ENCODE measurements at places on chromosomes 16 and 17.

DNA sequence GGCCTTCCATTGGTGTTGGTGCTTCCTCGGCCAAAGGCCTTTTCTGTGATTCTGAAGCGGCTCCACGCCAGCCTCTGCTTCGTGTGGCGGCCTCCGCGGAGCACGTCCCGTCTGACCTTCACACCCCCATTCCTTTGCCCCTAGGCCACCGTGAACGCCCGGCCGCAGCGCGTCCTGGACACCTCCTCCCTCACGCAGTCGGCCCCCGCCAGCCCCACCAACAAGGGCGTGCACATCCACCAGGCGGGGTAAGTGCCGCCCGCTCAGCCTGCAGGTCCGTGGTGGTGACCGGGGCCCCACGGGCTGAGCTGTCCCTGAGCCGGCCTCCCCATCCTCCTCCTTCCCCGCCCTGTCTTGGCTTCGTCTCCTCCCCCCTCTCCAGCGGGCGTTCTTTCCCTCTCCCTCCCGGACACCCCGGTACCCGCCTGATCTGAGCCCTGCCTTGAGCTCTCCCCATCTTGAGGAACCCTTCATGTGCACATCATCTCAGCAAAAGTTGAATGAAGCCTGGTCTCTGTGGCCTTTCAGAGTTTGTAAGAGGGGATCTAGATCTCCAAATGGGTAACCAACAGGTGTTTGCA lies 69.0 kb upstream of the CHMP6 start:
- no peak for DNase-seq

- DNase-seq = no peak
These were observed 22.6 kb upstream of the MPHOSPH6 start for GRCh38 chr16:82192665-82193064.

- no peak for DNase-seq
These were observed 55.1 kb downstream of the PLD6 start for GRCh38 chr17:17151055-17151454.

- peak; percentile 49 for DNase-seq
These were observed 525 bp downstream of the JPT1 start for GRCh38 chr17:75153780-75154194.

GRCh38 chr17:57739402-57740234 lies 5.5 kb downstream of the CCDC182 start:
- peak; percentile 58 for DNase-seq

- no peak for DNase-seq
These were observed 67.2 kb upstream of the CIBAR2 start for GRCh38 chr16:85179344-85180046.

GRCh38 chr16:84087466-84088151 lies 29.1 kb downstream of the MBTPS1 start:
- no peak for DNase-seq

DNA sequence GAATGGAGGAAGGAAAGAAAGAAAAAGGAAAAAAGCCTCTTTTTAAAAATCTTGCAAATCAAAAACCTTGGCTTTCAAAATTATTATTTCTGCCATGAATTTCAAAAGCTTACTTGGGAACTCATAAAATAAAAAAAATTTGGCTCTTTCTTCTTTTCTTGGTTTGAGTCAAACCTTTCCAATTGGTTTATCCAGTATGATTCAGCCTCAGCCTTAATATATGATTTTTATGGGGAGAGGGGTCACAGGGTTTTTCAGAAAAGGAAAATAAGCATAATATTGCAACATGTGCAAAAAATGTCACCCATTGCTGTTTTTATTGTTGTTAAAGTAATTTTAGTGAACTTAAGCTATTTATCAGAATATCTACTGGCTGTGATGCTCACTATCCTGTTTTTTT lies 31.2 kb upstream of the HAPSTR1 start:
- no peak for DNase-seq

- DNase-seq = no peak
These were observed 16.6 kb upstream of the IL21R start for GRCh38 chr16:27385398-27385797.

DNA sequence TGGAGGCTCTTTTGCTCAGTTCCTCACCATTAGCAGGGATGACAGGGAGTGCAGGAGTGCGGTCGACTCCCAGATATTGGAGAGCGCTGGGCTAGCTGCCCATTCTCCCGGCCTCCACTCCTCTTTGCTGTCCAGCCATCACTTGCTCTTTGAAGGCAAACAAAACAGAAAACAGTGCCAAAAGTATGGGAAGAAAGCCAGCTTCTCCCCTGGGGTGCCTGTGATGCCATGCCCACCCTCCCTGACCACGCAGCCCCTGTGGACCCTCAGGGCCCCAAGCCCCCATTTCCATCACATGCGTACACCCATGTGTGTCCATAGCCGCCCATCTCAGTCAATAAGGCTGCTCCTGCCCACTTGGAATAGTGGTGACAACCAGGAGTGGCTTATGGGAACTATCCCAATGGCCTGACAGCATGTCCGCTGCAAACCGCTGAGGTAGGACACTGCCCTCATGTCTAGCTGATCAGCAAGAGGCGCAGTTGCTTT lies 30.0 kb downstream of the MAPT start:
- no peak for DNase-seq

DNA sequence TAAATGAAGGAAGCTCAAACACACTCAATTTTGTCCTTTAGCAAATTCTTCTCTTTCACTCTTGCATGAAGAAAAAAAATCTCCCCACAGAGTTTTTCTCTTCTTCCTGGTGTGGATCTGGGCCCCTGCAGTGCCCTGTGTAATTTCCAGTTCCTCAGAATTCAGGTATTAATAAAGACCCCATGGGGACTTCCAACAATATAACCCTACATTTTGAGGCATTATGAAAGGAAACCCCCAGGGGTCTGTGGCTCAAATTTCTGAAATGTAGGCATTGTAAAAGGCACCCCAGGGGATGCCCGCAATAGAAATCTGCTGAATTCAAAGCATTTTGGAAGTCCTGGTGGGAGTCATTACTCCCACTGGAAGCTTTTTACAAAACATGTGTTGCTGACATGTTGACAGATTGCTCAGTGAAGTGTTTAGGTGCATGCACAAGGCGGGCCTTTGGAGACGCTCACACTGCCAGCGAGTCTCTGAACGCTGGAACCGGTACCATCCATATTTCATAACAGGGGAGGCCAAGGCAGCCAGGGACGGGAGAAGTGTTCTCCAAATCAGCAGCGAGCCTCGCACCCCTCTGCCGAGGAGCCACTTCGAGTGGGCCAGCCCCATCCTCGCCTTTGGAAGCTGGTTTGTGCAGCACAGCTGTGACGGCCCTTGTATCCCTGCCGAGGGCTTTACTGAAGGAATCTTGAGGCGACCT lies 154.0 kb downstream of the ZNF423 start:
- peak; percentile 46 for DNase-seq

DNA sequence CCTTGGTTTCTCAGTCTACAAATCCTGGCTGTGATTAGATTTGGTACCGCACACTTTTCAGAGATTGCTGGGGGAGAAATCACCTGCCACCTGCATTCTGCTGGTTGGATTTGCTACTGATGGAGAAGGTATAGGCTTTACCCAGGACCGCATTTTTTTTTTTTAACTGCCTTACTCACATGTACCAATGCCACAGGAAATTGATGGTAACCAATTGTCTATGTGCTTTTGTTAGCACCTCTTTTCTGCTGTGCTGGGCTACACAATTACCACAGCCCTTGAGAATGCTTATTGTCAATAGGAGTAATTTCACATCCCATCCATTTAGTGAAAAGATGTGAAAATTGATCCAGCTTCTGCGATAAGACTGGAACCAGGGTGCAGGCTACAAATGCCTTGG lies 74.4 kb upstream of the TANC2 start:
- no peak for DNase-seq

DNA sequence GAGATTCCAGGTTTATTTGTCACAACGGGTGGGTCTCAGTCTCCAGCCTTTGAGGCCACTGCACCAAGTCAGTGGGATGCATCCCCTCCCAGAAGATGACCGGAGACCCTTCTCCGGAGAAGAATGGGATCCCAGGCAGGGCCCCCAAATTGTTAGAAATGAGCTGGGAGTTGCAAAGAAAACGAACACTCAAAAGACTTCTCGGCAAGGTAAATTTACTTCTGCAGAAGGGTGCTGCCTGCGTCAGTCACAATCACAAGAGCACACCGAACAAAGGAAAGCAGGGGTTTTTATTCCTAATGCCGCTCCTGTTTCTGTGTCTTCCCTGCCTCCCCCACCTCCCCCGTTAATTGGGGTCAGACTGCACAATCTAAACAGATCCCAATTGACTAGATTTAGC lies 61.4 kb downstream of the ATF7IP2 start:
- DNase-seq = no peak

GRCh38 chr16:71781741-71782140 lies 26.9 kb downstream of the AP1G1 start:
- no peak for DNase-seq

GRCh38 chr16:27433636-27434035 lies 31.7 kb downstream of the IL21R start:
- no peak for DNase-seq

GRCh38 chr16:75761108-75761507 lies 34.8 kb upstream of the CPHXL start:
- no peak for DNase-seq

DNA sequence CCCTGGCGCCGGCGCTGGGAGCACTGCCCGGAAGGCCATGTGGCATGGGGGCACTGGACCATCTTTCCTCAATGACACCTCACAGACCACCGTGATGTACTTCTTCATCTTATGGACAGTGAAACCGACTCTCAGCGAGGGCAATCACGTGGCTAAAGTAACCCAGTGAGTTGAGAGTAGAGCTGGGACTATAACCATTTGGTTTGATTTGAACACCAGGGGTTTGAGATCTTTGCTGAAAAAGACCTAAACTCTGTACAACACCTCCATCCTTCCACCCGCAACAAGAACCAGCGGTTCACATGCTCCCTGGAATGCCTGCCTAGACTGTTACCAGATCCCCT lies 3.3 kb downstream of the ITGA2B start:
- no peak for DNase-seq

DNA sequence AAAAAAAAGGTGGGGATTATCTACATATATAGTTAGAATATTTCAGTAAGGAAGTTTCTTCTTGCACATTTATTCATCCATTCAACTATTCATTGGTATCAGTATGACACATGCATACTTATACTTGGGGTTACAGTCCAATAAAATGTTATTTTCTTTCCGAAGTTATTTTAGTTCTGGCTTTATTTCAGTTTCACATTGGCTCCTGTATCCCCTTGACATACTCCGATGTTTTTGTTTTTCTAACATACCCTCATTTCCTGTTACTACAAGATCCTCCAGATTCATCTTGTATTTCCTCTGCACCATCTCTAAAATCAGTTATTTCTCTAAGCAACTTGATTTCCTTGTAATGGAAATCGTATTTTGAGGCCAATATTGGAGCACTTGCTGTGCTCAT lies 435.5 kb upstream of the MON1B start:
- no peak for DNase-seq

- DNase-seq = no peak
These were observed 151.6 kb downstream of the ABCC12 start for GRCh38 chr16:48004141-48004695.

- no peak for DNase-seq
These were observed 45.0 kb downstream of the USP31 start for GRCh38 chr16:23104032-23104955.

- DNase-seq = peak; percentile 9
These were observed 514.9 kb upstream of the GOT2 start for GRCh38 chr16:59249011-59249410.

DNA sequence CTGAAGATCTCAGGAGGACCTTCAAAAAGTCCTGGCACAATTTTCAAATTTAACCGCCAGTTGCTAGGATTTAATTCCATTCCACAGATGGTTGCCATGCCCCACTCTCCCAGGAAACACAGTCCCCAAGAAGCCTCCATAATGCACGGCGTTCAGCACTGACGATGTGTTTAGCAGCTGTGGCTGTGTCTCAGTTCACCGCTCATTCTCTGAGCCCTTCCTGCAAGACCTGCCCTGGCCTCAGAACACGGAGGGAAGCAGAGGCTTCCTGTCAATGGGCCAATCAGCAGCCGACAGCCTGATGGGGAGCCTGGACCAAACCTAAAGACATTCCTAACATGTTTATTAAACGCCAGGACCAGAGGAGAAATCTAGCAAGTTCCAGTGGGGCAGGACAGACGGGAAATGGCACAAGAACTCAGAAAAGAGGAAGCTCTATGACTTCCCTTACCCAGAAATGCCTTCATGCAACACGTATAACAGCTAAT lies 4.9 kb downstream of the MYLK3 start:
- DNase-seq = peak; percentile 20

DNA sequence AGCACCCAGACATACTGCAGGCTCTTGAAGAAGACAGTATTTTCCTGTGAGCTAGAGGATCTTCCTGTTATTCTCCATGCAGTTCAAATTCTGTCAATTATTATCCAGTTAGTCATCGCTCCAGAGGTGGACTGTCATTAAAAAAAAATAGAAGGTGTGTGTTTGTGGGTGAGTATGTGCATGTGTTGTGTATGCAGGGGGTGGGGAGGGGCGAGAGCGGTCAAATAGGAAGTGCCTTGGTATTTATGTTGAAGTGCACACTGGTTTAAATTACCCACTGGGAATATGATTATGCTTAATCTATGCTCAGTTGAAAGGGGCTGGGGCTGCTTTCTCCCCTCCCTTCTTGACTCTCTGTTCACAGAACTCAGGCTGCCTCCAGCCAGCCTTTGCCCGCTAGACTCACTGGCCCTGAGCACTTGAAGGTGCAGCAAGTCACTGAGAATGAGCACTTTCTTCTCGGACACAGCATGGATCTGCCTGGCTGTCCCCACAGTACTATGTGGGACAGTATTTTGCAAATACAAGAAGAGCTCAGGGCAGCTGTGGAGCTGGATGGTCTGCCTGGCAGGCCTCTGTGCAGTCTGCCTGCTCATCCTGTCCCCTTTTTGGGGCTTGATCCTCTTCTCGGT lies at the start of gene HSD17B2:
Gene HSD17B2 (plus strand): TSS at position 273 of the 632 bp plus-strand sequence. CDS start 172 bp downstream, at position 445.
- DNase-seq = no peak

- no peak for DNase-seq
These were observed 2.1 kb upstream of the MFAP4 start for GRCh38 chr17:19388791-19389785.

DNA sequence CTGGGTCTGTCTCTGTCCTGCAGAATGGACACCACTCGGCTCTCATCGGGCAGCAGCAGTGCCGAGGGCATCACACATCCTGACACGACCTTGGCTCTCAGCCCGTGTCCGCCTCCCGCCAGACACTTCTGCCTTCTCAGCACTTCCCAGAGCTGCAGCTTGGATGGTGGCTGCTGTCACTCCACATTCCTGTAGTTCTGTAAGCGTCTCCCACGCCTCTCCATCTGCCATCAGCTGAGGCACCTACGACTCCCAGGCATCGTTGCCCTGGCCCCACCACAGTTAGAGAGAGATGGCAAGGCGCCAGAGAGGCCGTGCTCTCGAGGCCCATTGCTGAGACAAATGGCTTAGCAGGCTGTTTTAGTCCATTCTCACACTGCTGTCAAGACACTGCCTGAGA lies 195.9 kb upstream of the CHMP6 start:
- DNase-seq = no peak

- no peak for DNase-seq
These were observed 251.8 kb downstream of the MAF start for GRCh38 chr16:79348521-79349306.
